ENCODE measurements at places on chromosomes 5 and 9. TPM values are rescaled to one million over a fixed set of nuclear protein-coding genes. Genes with fewer than 3 reads are reported as not detected.

DNA sequence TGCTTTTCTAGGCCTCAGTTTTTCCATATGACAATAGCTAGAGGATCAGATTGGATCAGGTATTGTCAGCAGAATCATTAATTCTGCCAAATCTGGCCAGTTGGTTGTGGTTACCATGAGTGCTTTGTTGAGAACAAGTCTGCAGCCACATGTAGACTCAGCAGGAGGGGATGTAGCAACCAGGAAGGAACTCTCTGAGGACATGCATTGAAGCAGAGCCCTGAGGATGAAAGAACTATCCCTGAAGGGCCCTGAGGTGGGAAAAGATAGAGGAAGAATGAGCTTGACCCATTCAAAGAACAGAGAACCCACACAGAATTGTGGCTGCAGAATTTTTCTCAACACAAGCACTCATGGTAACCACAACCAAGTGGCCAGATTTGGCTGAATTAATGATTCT is 60.1 kb upstream of the AFAP1L1 start:
- DNase-seq = no peak

DNA sequence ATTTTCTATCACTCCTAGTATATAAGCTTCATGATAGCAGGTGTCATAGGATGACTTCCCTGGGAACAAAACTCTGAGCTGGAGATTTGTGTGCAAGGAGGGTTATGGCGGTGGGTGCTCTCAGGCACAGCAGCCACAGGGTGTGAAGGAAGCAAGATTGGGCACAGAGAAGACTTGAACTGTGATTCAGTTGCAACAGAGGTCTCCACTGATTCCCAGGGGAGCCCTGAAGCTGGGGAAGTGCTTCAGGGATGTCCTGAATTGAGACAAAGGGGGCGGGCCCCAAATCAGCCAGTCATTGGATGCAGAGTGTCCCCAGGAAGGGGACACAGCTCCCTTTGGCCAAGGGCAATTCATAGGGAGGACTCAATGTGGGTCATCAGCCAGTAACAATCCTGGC is 44.4 kb upstream of the ANKRD55 start:
- no peak for DNase-seq

DNA sequence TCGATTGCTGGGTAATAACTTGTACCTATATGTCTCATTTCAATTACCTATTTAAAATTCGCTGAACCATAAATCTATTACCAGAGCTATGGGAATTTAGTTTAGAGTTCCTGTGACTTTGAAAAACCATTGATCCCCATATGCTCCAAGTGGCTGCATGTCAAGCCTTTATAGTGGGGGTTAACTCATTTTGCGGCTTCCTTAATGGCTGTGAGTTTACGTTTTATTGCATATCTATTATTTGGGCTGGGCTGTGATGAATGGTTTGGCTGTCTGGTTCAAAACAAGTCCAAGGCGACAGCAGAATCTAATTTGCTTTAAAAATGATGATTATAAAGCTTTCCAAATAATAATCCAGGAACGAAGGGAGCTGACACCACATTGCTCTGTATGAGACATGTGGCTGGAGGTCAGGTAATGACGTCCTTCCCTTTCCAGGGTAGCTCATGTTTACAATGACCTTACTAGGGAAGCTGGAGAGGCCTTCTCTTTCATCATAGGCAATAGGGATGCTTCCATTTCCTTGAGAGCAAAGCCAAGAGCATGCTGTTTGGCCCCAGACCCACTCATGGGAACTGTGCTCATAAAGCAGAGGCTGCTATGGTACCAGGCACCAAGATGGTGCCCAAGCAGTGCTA is 258.3 kb downstream of the HSPA4 start:
- DNase-seq = no peak

DNA sequence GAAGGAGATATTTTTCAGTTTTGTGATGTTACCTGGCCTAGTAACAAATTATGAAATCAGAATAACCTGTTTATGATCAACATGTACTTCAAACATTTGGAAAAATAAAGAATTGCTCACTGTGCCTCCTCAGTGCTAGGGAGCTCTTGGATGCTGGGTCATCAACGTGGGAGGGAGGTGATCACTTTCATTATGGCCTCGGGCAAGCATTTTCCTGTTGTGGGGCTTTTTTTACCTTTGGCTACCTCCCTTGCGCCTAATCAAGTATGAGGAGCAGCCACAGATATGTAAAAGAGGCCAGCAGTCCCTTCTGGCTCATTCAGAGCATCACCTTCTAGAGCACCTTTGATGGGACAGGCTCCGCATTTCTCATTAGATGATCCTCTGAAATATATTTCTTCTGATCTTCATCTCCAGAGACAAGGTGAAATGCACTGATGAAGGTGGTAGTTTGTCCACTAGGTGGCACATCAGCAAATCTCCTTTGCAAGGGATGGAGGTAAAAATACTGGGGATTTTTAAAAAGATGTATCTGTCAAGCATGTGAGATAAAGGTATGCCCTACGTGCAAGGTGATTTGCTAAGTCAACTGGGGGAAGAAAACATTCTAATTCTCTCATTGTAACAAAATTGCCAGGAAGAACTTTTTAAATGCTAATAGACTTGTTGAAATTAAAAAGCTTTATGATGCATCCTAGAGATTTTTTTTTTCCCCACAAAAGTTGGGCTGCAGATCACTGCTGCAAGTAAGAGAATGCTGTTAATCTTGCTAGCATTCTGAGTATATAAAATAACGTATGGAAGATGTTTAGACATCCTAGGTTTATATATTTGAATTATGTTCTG is 218.2 kb downstream of the MAST4 start:
- peak; percentile 29 for DNase-seq

- DNase-seq = no peak
These were observed 499 bp upstream of the FOXE1 start for GRCh38 chr9:97852399-97853055.

GRCh38 chr5:56594792-56595191 is 220.6 kb upstream of the MAP3K1 start:
- DNase-seq = no peak

- no peak for DNase-seq
These were observed 17.8 kb upstream of the GLIS3 start for GRCh38 chr9:4317681-4318080.

Gene FOXD4L3
- not detected for total RNA-seq

Gene CD72
- 1.4 TPM for total RNA-seq

Gene LCN1
- not detected for total RNA-seq
